ENCODE measurements at places on chromosomes 5 and 9.

DNA sequence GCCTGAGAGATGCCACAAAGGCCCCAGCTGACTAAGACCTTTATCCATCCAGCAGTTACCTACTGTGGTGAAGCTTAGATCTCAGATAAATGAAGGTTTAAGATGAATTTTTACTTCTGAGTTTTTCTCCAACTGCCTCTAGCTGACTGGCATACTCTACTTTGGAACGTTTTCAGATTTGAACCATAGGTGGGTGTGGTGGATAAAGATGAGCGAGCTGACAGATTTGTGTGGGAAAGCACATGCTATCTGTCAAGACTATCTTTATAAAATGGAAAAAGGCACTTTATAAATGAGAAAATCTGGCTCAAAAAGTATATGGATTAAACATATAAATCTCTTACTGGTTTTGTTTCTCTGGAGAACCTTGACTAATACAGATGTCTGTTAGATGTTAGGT lies 160.8 kb downstream of the MCTP1 start:
- no peak for DNase-seq

GRCh38 chr5:144254552-144254951 lies 83.9 kb downstream of the KCTD16 start:
- DNase-seq = no peak

GRCh38 chr9:28136113-28136512 lies 562.8 kb upstream of the C9orf72 start:
- DNase-seq = no peak

- DNase-seq = no peak
Measured at GRCh38 chr5:35794684-35795375, 61.9 kb upstream of the IL7R start.

All from NCI-H2171 treated with DMSO at 0.1 percent for 48 hours (cell line).